ENCODE measurements at places on chromosomes 5 and 9.
A peak's percentile ranks its signal among the peaks of the same experiment; 100 is the strongest.

GRCh38 chr5:141811287-141812155 is 66.7 kb downstream of the PCDH1 start:
- DNase-seq = peak; percentile 69

- peak; percentile 17 for DNase-seq
These were observed 2.0 kb upstream of the TRIM14 start for GRCh38 chr9:98121058-98121457.

GRCh38 chr5:102153003-102153759 is 142.9 kb downstream of the SLCO4C1 start:
- DNase-seq = peak; percentile 23

GRCh38 chr5:113235884-113236283 is 198.9 kb downstream of the TSSK1B start:
- no peak for DNase-seq
